ENCODE measurements at places on chromosomes 12 and 14.

GRCh38 chr12:82223426-82223825 lies 134.8 kb downstream of the CCDC59 start:
- DNase-seq: no peak

DNA sequence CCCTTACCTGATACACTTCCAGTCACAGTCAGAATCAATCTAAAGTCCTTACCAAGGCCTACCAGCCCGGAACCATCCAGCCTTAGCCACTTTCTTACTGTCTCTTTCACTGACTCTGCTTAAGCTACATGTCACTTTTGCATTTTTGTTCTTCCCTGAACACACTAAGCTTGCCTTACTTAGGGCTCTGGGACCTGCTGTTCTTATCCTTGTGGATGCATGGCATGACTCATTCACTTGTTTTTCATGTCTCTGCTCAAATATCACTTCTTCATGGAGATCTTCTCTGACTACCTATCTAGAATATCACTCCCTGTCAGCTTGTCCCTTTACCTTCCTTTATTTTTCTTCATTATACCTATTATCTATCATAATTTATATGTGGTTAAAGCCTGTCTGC lies 65.6 kb upstream of the ZDHHC17 start:
- DNase-seq: no peak

DNA sequence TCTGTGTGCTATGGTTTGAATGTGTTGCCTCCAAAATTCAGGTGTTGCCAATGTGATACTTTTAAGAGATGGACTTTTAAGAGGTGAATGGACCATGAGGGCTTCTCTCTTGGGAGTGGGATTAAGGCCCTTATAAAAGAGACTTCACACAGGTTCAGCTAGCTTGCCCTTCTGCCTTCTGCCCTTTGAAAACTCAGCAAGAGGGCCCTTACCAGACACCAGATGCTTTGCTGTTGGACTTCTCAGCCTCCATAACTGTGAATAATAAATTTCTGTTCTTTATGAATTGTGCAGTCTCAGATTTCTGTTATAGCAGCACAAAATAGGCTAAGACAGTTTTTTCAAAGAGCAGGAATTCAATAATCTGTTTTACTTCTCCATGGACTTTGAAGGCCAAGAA lies 86.1 kb downstream of the DIP2B start:
- DNase-seq: no peak

GRCh38 chr12:1173781-1174617 lies 183.0 kb downstream of the ERC1 start:
- DNase-seq: no peak

Data from cerebellar nuclear complex (tissue), 1 donor.